Suprapubic skin (tissue), 4 donors: ENCODE measurements at places on chromosomes 6 and 20. TPM values are rescaled to one million over a fixed set of nuclear protein-coding genes. Genes with fewer than 3 reads are reported as not detected.

DNA sequence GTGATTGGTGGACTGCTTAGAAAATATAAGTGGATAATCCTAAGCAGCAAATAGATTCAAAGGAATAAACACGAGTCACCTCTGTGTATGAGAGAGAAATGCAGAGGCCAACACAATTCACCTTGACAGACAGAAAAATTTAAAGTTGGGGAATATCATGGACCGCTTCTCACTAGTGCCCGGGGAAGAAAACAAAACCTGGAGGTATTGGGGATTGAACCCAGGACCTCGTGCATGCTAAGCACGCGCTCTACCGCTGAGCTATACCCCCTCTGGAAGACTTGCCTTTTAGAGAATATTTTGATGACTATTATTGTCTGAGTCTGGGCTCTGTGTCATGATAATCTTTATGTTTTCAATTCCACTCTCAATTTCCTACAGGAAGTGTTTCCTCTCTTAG, 111.9 kb downstream of the TRIM27 start:
- DNase-seq, result no peak

- DNase-seq, result no peak
These were observed 248.4 kb upstream of the HSF2 start for GRCh38 chr6:122151066-122151465.

DNA sequence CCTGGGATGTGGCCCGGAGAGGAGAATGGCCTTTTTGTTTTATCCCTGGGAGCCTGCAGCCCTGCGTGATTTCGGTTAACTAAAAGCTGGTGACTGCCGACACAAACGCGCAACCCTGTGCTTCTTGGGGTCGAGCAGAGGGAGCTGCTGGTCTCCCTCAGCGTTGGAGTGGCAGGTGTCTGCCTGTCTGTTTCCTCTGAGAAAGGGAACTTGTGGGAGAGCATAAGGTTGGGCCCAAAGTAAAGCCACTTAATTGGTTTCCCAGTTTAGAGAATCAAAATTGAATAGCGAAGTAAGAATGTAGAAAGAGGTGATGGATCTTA, 500 bp downstream of the LTV1 start:
- DNase-seq, result no peak

DNA sequence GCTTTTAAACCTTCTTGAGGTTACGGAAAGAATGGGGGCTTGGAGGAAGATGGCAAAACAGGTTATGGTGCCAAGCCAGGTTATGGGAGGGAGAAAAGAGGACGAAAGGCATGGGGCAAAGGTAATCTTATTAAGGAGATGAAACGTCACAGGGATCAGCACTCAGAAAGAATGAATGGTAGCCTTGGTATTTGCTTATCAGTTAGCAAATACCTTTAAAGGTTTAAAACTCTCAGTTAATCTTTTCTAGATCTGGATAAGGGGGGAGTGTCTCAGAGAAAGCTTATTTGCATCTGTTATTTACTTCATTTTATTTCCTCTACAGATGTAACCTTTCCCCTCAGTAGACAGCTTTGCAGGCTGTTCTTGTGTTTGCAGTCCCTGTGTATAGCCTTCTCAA, 55.5 kb upstream of the EEF1E1 start:
- no peak for DNase-seq

TRERF1 gene
- 14.7 TPM for total RNA-seq

- no peak for DNase-seq
These were observed 1014.4 kb upstream of the CITED2 start for GRCh38 chr6:140388815-140389214.

PEX3 gene
- total RNA-seq, result 24.6 TPM

DNA sequence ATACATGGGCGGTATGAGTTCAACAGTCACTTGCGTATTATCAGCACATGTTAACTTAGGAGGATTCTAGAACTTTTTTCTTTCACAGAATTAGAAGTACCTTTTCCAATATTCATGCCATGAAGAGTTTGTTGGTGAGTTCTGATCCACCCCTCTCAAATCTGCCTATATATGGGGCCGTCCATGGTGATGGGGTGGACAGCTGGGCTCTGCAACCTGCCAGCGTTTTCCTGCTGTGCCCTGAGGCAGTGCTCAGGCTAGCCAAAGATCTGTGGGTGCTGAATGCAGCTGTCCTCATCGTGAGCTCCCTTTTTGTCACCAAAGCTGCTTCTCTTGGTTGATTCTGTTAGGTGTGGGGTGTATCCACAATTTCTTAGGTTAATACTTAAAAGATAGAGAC, 88.7 kb downstream of the THBS2 start:
- DNase-seq, result no peak

GGTLC1 gene
- not detected for total RNA-seq

DNA sequence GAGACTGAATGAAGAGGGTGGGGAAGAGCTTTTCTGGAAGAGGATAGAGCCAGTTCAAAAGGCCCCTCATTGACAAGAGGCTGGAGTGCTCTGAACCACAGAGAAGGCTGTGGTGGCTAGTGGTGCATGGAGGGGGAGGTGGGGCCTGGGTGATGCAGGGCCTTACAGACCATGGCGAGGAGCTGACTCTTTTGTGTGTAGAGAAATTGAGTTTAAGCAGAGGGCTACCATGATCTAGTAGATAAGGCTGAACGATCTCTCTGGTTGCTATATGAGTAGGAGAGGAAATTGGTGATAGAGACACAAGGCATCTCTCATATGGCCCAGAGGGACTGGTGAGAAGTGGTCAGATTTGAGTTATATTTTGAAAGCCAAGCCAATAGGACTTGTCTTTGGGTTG, 137.6 kb downstream of the UST start:
- no peak for DNase-seq

DNA sequence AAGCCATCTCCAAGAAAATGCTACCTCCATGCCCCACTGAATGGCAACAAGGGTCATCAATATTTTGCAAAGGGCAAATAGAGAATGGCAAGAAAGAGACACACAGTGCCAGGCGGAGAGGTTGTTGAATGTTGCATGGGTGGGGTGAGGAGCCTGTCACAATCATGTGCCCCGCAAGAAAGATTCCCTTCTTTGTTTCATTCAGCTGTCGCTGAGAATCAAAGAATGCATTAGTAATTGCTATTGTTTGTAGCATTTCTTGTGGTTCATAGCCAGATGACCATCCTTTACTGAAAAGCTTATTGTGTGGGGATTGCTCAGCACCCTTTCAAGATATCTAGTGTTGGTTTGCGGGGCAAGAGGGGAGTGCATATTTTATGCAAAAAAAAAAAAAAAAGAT, 166.5 kb upstream of the QKI start:
- DNase-seq, result no peak
